ENCODE measurements at places on chromosomes 5 and 9. TPM values are rescaled to one million over a fixed set of nuclear protein-coding genes. Genes with fewer than 3 reads are reported as not detected.

DNA sequence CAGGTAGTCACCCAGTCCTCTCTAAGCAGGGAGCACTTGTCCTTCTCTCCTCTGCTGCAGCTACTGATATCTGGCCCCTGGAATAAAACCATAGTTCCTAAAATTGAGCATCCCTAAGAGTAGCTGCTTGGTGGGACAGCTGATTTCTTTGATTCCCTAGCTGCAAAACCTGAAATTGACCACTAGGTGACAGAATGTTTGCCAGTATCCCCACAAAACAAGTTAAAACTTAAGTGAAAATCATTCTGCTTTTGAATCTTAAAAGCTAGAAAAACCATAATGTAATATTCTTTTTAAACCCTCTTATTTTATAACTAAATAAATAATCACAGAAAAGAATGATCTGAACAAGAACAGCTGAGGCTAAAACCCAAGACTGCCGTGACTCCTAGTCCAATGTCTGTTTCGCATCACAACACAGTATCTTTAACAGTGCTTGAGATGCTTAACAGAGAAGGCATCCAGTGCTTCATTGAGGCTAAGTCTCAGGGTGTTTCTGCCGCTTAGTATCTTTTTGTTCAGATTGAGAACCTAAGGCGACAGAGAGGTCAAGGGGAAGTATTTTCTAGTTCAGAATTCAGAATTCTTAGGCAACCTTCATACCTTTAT is 24.4 kb upstream of the TAL2 start:
- no peak for DNase-seq

TSLP gene
- total RNA-seq: 0.11 TPM

GRCh38 chr5:119353686-119354366 is 2.0 kb upstream of the TNFAIP8 start:
- DNase-seq: no peak

SH3PXD2B gene
- 32.3 TPM for total RNA-seq

DNA sequence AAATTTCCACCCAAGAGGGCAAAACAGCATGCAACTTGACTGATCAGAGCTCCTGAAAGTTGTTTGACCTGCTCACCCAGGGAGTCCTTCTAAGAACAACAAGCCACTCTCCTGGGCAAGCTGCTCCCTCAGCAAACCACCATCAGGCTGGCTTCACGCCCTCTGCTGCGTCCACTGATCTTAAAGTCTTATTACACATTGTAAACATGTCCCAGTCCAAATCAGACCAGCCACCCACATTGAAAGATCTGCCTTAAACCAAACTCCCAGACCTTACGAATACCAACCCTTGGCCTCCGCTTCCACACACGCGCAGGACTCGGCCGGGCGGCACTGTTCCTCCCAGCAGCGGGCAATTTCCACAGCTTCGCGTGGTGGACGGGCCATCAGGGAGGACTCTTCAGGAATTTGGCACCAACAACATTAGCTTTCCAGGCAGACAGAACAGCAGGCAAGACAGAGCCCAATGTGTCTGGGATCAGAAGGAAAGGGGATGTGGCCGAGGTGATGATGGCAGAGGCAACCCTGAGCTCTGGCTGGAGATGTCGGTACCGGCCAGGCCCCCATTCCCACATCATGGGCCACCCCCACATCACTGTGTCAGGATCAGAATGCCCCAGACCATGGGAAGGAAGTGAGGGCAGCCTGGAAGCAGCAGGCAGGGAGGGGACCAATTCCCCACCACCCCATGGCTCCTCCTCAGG is 56.8 kb downstream of the SEMA4D start:
- DNase-seq: peak; percentile 20

DNA sequence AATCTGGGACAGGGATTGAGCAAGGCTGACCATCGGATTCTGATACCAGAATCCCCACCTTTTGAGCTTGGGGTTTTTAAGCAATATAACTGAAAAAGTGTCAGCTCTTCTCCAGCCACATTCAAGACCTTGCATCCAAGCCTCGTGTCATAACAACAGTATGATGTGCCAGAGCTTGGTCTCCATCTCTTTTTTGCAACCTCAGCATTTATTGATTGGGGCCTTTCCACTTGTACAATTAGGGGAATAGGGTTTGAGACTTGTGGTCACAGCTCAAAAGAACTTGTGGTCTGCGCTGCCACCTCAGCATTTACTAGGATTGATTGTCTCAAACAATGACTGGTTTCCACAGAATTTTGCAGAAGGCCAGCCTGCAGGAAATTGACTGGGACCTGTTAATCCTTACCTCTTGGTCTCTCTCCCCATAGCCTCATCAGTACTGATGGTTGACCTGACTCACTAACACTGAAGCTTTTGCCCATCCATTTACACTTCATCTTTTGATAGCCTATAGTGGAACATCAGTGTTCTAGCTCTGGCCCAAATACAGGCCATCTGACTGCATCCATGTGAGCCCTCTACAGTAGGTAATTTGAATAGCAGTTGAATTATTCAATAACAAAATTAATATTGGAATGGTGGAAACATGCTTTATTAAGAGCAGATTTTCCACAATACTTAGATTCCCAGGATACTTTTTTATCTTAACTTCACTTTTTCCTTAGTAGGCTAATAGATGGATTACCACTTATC is 381.6 kb upstream of the PRR16 start:
- no peak for DNase-seq

DNA sequence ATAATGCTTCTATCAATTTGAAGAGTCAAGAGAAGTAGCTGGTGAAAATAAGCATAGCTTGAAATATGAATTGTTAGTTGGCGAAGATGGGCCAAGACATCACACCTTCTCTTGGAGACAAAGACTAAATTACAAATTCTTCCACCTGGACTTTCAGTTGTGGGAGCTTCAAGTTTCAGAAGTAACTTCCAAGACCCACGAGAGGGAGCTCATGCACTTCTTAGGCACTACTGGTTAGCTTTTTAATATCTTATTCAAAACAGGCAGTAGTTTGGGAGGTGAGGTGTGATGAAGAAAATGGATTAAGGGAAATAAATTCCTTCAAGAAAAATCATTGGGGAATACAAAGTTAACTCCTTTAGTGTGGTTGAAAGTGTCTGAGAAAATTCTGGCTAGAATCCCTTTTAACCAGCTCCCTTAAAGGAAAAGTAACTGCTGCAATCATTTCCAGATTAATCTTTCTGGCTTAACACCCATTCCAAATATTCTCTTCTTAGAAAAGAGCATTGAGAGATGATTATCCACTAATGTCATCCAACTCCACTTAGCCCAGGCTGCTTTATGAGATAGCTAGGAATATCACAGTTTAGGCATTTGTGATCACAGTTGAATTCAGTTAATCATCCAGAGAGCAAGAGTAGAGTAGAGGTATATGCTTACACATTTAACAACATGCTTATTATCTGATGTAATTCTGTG is 139.5 kb upstream of the DMRTA1 start:
- DNase-seq: peak; percentile 6

PCDH12 gene
- not detected for total RNA-seq

OR1J2 gene
- not detected for total RNA-seq

DNA sequence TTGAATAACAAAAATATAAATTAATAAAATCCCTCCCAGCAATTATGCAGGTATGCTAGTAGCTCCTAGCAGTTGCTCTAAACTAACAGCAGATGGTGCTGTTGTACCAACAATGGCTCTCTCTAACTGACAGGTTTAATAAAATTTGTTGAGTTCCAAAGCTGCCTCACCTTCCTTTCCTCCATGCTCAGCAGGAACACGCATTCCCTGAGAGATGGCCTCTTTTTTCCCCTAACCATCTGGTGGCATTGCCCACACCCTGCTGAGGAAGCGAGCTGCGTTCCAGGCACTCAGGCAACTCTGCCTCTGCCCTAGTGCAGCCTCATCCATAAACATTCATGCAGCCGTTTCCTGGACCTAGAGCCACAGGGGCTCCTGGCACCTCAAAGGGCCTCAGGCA is 106.2 kb downstream of the KLHL3 start:
- DNase-seq: peak; percentile 46

BAAT gene
- not detected for total RNA-seq

- DNase-seq: no peak
These were observed 10.3 kb downstream of the GOLPH3 start for GRCh38 chr5:32163785-32164184.

Data from SJSA1 (cell line).